ENCODE measurements at places on chromosomes 13 and 19.

GRCh38 chr19:41604831-41605230 is 22.0 kb downstream of the CEACAM4 start:
- DNase-seq = no peak

DNA sequence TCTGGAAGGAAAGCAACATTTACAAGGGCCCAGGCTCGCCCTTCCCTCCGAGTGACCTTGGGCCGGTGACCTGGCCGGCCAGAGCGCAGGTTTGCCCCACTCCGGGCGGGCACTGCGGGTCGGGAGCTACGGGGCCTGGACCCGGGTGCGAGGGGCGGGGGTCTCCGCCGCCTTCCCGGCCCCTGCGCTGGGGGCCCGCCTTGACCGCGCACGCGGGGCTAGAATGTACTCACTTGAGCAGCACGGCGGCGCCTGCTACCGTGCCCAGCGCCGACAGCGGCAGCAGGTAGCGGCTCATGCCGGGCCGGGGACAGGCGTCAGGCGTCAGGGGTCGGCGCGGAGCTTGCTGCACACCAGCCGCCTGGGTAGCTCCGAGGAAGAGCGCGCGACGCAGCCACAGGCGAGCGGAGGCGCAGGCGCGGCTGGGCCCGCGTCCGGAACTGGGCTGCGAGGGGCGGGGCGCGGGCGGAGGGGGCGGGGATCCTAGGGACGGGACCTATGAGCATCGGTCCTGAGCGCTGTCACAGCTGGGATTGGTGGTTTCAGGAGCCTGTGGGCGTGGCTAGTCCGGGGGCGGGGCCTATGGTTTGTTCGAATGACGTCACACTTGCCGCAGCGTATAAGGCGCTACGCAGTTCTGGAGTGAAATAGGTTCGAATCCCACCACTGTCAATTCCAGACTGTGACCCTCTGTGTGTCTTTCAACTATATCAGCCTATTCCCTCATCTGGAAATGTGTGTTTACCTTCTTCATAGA is at the start of gene RDH13:
Gene RDH13 (minus strand): TSS at position 414 of the 757 bp plus-strand sequence. CDS start 116 bp downstream, at position 298.
- peak; percentile 78 for DNase-seq

- DNase-seq = no peak
Observed at GRCh38 chr19:30174791-30175190, 197.4 kb upstream of the ZNF536 start.

DNA sequence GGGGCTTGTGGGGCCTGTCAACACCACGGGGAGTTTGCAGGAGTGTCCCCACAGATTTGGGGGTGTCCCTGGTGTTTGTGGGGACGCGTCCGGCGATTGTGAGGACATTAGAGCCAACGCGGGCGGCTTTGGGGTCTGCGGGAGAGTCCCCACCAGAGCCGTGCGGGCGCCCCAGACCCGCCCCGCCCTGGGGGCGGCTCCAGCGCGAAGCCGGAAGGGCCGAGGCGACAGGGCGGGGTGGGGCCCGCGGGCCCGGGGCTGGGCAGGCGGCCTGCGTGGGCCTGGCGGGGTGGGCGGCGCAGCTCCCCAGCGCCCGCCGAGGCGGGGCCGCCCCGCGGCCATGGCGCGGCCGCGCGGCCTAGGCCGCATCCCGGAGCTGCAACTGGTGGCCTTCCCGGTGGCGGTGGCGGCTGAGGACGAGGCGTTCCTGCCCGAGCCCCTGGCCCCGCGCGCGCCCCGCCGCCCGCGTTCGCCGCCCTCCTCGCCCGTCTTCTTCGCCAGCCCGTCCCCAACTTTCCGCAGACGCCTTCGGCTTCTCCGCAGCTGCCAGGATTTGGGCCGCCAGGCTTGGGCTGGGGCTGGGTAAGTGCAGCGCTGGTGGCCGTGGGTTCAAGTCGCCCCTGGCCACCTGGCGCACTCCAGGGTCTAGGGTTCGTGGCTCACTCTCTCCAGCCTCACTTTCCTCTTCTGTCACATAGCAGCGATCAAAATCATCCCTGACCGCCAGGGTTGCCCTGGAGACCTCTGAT is 10.3 kb downstream of the PDE4A start:
- DNase-seq = no peak

DNA sequence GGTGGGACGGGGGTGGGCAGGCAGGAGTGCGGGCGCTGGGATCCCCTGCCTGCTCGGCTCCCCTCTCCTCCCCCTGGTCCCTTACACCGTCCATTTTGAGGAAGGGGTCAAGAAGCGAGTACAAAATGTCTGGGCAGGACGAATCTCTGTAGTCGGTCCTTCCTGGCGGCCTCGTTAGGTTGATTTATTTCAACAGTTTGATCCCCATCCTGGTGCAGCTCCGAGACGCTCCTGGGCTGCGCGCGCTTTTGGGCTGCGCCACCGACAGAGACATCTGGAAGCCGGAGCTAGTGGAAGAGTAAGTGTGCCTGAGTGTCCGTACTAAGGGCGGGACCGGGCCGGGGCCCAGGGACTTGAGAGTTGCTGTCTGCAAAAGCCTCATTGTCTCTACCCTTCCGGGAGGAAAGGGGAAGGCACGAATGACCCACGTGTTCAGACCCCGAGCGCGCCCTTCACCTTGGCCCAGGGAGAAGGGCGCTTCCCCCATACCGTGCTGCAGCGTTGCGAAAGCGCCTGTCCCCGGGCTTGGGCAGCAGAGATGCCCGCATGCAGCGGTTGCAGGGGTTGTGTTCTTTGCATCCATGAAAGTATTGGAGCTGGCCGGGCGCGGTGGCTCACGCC is 1.8 kb downstream of the ZNF114 start:
- no peak for DNase-seq

DNA sequence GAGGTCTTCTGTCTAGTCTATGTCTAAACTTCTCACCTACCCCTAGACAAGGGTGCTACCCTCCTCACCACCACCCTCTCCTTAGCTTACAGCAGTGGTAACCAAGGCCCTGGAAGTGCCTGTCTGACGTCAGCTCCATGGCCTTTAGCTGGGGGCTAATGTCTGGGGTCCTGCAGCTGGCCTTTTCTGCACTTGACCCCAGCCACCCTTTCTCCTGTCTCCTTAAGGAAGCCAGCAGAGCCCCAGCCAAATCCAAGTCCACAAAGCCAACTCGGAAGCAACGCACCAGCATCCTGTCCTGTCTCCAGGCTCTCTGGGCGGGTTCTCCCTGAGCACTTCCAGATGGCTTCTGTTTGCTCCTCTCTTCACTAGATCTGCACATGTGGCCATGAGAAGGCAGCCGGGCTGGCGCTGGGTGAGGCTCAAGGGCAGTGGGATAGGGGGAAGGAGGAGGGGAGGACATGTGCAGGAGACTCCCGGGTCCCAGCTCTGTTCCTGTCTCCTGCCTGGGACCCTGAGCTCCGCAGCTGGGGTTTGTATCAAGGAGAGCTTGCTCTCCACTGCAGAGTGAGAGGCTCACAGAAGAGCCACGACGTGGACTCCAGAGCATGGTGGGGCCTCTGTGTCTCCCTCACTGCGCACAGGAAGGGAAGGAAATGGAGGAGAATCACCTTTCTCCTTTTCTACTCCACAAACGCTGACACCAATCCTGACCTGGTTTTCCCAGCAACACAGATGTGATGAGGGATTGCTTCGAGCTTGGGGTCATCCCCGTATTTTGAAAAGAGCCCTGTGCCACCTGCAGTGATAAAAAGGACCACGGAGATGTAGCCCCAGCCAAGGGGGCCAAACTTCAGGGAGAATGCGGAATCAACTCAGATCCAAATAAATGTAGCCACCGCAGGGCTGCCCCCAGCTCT is 204.2 kb downstream of the USP12 start:
- no peak for DNase-seq

GRCh38 chr13:109163037-109163379 is 533.6 kb downstream of the MYO16 start:
- no peak for DNase-seq

GRCh38 chr13:22218797-22219196 is 547.9 kb downstream of the FGF9 start:
- no peak for DNase-seq

GRCh38 chr13:113147206-113147605 is 11.2 kb upstream of the PROZ start:
- DNase-seq = no peak

- DNase-seq = no peak
Observed at GRCh38 chr13:73335210-73335609, 276.4 kb downstream of the KLF5 start.

GRCh38 chr19:52535771-52536447 is 8.4 kb downstream of the ZNF808 start:
- no peak for DNase-seq

GRCh38 chr13:108785844-108786243 is 156.4 kb downstream of the MYO16 start:
- no peak for DNase-seq

DNA sequence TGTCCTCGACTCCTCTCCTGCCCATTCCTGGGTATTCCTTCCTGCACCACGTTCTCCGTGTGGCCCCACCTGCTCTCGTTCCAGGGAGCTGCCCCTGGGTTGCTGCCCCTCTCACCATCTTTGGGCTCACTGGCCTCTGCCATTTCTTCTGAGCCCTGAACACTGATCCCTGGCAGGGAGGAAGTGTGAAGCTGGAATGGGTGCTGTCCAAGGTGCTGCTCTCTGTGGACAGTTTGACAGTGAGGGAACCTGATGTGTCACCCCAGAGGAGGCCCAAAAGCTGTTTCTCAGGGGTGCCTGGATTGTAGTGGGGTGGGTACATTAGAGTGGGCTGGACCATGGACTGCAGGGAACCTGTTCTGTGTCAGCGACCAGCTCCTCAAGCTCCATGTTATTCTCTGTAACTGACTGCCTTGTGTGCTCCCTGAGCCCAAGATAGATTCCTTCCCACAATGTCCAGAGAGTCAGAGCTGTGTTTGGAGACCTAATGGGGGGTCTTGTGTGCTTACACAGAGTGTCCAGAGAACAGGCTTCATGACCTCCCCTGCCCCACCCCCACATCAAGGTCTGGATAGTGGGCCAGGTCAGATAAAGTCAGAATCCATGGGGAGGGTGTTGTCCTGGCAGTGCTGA is 7.2 kb upstream of the CEACAM8 start:
- no peak for DNase-seq

DNA sequence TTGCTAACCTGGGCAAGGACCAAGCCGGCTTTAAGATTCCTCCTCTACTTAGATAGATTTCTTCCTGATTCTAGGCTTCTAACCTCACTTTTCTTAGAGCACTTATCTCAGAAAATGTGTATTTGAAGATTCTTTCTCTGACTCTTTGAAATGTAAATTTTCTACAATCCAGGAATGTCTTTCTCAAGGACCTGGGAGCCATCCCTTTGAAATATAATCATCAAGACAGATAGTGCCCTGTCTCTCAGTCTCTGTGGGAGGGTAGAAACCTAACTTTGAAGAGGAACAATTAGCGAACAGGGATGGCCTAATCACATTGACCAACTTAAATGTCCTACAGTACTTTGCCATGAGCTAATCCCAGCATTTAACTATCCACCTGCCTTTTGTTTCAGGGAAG is 1646.0 kb downstream of the PCDH9 start:
- DNase-seq = no peak

- no peak for DNase-seq
Observed at GRCh38 chr13:68066879-68067513, 836.9 kb upstream of the PCDH9 start.

- no peak for DNase-seq
Observed at GRCh38 chr13:59510386-59510785, 653.3 kb downstream of the DIAPH3 start.

GRCh38 chr19:43286786-43287185 is 17.5 kb upstream of the PSG9 start:
- no peak for DNase-seq

GRCh38 chr13:101416181-101417042 is at the start of gene NALCN:
Gene NALCN, minus strand, starts transcription at chr13:101416508. Its CDS starts 17,382 bp downstream, at chr13:101399126.
- no peak for DNase-seq

DNA sequence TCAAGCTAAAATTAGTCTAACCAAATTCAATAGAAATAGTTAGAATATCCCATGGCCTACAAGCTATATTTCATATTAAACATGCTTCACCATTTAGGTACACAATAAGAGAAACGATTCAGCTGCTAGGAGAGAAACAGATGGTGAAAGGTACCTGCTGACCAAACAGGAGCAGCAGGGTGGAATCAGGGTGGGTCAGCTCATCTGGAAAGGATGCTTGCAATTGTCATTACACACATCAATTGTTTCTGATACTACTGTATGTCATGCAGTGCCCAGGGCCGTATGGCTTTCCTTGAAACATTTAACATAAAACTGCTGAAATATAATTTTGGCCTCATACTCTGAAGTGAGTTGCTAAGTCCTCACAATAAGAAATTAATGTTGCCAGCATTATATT is 776.0 kb downstream of the DACH1 start:
- no peak for DNase-seq

DNA sequence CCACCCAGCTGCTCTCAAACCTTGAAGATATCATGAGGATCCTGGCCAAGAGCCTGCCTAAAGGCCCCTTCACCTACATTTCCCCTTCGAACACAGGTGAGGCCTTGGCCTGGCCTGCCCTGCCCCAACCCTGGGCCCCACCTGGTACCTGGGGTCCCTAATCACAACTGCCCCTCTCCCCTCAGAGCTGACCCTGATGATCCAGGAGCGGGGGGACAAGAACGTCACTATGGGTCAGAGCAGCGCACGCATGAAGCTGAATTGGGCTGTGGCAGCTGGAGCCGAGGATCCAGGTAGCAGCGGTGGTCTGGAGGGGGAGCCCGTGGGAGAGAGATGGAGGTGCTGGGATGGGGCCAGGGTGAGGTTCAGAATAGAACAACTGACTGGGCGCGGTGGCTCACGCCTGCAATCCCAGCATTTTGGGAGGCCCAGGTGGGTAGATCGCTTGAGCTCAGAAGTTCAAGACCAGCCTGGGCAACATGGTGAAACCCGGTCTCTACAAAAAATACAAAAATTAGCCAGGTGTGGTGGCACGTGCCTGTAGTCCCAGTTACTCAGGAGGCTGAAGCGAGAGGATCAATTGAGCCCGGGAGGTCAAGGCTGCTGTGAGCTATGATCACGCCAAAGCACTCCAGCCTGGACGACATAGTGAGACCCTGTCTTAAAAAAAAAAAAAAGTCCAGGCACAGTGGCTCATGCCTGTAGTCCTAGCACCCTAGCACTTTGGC is 17.5 kb downstream of the DDX39A start:
- no peak for DNase-seq

GRCh38 chr13:42638886-42639285 is 64.9 kb downstream of the TNFSF11 start:
- no peak for DNase-seq

DNA sequence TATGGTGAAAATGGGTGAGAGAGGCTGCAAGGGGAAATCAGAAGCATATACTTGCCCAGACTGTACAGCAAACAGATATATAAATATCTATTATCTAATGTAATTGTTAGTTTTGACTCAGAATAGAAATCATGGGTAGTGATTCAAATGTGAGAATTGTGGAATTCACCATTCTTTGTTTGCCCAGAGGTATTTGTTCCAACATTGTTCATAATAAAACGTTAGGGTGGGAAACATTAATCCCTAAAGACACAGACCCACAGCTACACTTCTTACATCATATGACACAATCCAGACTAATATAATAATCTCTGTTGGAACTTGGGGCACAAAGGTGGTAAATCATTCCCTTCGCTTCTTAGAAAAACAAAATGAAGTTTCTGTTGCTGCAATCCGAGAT is 646.5 kb upstream of the SLITRK6 start:
- DNase-seq = no peak

- DNase-seq = no peak
Observed at GRCh38 chr19:12665281-12665573, 1.3 kb downstream of the MAN2B1 start.

GRCh38 chr13:42164557-42165125 is 107.3 kb upstream of the AKAP11 start:
- no peak for DNase-seq
